ENCODE measurements at places on chromosomes 3 and 15.

GRCh38 chr3:146342989-146343388 is 92.1 kb upstream of the PLSCR4 start:
- no peak for DNase-seq

- DNase-seq: no peak
Measured at GRCh38 chr3:171966533-171967136, 72.7 kb upstream of the FNDC3B start.

DNA sequence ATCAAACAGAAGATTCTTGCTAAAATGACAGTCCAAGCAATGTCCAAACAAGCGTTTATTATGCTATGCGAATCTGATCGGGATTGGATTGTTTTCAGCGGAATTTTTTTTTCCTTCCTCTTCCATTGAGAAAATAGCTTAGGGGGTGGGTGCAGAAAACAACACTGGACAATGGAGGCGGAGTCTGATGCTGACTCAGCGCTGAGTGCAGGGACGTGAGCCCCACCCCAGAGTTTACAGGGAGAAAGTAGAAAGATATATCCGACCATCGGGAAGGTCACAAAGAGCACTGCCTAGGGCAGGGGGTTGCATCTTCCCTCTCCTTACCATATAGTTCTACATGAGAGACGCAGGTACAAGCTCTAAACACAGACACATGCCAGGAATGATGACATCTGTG is 117.0 kb downstream of the FOXP1 start:
- no peak for DNase-seq

DNA sequence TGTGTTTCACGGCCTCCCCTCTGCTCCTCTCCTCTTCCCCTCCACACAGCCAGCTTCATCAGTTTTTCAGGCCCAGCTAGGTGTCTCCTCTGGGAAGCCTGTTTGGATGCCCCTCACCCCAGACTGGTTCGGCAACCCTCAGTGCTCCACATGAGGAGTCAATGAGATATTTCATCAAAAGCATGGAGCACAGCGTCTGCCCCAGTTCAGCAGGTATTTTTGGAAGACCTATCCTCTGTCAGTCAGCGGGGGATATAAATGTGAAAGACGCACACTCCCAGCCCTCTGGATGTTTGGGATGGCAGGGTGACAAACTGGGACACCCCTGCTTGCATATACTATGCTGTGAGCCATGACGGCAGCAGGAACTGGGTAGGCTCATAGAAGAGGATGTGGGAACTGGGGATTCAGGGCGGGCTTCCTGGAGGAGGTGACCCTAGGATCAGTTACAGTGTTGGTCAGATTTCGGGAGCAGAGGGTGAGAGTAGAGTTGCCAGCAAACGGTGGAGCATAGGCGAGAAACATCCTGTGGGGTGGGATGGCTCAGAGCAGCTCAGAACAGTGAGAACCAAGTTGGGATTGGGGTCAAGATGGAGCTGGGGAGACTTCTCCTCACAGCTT is 42.9 kb downstream of the PXYLP1 start:
- DNase-seq: no peak

GRCh38 chr15:63292241-63292640 is 14.8 kb downstream of the APH1B start:
- DNase-seq: no peak

GRCh38 chr3:12643724-12644123 is 20.2 kb downstream of the RAF1 start:
- DNase-seq: no peak

Data from NCI-H187 treated with DMSO at 0.1 percent for 48 hours (cell line).